ENCODE measurements at places on chromosomes 3 and 15. TPM values are rescaled to one million over a fixed set of nuclear protein-coding genes. Genes with fewer than 3 reads are reported as not detected.

The CLDN11 gene
- 292 TPM for polyA plus RNA-seq

The PP2D1 gene
- polyA plus RNA-seq = 0.24 TPM

The STRA6 gene
- 26.3 TPM for polyA plus RNA-seq

The NLGN1 gene
- polyA plus RNA-seq = 2.9 TPM

The IFRD2 gene
- polyA plus RNA-seq = 51.9 TPM
